ENCODE measurements at places on chromosomes 4 and X.
A peak's percentile ranks its signal among the peaks of the same experiment; 100 is the strongest.

- DNase-seq, result no peak
Measured at GRCh38 chr4:10320130-10320529, 137.1 kb downstream of the ZNF518B start.

- DNase-seq, result no peak
Measured at GRCh38 chrX:119625843-119626242, 19.6 kb upstream of the NKRF start.

GRCh38 chr4:109554971-109555370, 5.1 kb upstream of the MCUB start:
- no peak for DNase-seq

GRCh38 chr4:146073517-146073916, 102.0 kb upstream of the LSM6 start:
- no peak for DNase-seq

DNA sequence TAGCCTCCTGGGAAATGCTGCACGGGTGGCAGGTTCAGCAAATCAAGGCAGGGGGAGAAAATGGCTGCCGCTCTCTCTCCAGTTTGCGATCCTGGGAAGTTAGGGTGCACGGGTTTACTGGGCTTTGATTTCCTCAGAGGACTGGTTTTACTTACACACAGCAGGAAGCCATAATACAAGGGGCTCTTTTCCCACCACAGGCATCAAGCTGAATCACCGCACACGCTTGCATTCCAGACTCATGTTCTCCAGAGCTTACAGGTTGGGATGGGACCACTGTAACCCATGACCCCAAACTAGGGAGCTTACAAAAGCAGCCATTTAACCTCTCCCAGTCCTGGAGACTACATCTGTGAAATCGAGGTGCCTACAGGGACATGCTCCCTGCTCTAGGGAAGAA, 159.8 kb downstream of the DHRSX start:
- no peak for DNase-seq

DNA sequence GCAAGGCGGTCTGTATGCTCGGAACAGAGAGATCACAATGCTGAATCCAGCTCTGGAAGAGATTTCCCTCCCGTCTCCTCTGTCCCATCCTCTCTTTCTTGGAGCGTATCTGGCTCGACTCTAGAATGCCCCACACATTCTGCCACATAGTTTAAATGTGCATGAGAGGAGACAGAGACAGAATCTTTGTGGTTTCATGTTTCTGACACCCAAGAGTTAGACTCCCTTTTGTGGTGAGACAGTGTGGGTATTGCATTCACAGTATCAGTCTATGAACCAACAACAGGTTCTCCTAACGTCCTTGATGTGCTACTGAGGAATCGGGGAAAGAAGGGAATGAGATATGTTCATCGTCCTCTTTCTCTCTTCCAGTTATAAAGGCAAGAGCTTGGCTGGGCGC, 25.3 kb downstream of the FAM47E start:
- DNase-seq, result no peak

DNA sequence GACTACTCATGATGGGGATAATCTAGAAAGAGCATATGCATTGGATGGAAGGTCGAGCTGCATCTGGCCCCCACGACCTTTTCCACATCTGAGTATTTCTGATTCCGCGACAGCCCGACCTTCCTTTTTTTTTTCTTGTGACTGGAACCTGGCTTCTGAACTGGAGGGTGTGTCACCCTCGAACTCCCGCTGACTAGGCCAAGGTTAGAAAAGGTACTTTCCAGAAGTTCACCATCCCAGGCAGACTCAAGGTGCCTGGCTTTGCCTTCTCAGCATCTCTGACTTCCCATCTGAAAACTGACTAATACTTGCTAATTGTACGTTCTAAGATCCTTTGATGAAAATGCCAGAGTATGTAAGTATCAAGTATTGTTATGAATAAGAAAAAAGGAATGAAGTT, 49.3 kb upstream of the CD40LG start:
- peak; percentile 24 for DNase-seq

- no peak for DNase-seq
Measured at GRCh38 chr4:68748181-68748991, 67.4 kb upstream of the UGT2B10 start.

DNA sequence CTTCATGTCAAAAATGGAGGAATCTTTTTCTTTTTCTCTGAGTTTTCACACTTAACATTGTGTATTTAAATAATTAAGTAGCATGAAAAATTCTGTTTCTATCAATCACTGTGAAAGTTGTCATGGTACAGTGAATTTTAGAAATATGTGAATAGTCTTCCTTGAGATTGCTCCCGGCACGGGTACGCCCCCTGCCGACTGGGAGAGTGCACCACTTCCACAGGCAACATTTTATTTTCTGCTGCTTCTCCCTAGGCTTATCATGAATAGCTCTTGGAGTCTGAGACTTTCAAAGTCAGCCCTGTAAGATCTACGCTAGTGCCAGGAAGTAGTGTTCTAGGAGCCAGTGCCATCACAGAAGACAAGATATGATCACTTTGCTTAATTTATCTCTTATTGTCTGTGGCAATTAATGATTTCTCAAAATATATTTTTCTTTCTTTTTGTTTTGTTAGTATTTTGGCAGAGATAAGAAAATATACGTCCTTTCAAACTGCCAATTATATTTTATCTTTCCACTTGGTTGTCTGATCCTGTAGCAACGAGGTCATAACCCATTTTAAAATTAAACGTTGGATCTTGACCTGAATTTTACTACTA, 763.8 kb upstream of the AADAT start:
- DNase-seq, result no peak

GRCh38 chrX:81662381-81662780, 460.5 kb downstream of the SH3BGRL start:
- no peak for DNase-seq
